ENCODE measurements at places on chromosomes 7 and 10. TPM values are rescaled to one million over a fixed set of nuclear protein-coding genes. Genes with fewer than 3 reads are reported as not detected.

- DNase-seq = peak; percentile 80
These were observed 4.8 kb upstream of the CHN2 start for GRCh38 chr7:29189743-29190201.

GRCh38 chr7:2724453-2725177 is 36.6 kb downstream of the AMZ1 start:
- DNase-seq = no peak

GRCh38 chr7:154302380-154302779 is 250.2 kb downstream of the DPP6 start:
- no peak for DNase-seq

- DNase-seq = no peak
These were observed 17.0 kb upstream of the SFRP5 start for GRCh38 chr10:97788552-97789442.

- DNase-seq = no peak
These were observed 70.2 kb downstream of the LRGUK start for GRCh38 chr7:134197345-134197744.

GRCh38 chr7:2807460-2807844 is 36.7 kb downstream of the GNA12 start:
- no peak for DNase-seq

- DNase-seq = no peak
These were observed 481.5 kb upstream of the KLF6 start for GRCh38 chr10:4266416-4267085.

- no peak for DNase-seq
These were observed 22.0 kb upstream of the GHRHR start for GRCh38 chr7:30941582-30942323.

The KCNH2 gene
- total RNA-seq = 0.28 TPM

The RASA4B gene
- total RNA-seq = 2.9 TPM
